ENCODE measurements at places on chromosomes 4 and X. TPM values are rescaled to one million over a fixed set of nuclear protein-coding genes. Genes with fewer than 3 reads are reported as not detected.

- H3K27me3 ChIP-seq: no peaks in the 10 kb centered on the region
- no peaks in the 10 kb centered on the region for H3K36me3 ChIP-seq
- no peak overlapping the region for H3K27ac ChIP-seq
- H3K4me3 ChIP-seq: no peak overlapping the region
- H3K4me1 ChIP-seq: peaks cover 8% of the 10 kb centered on the region
Observed at GRCh38 chr4:13160920-13161319, 323.2 kb downstream of the RAB28 start.

- H3K27me3 ChIP-seq: no peaks in the 10 kb centered on the region
- peak overlapping the region; percentile 60 for H3K4me3 ChIP-seq
- DNase-seq: no peak
- no peaks in the 10 kb centered on the region for H3K36me3 ChIP-seq
Observed at GRCh38 chr4:95050980-95051701, 293.4 kb downstream of the BMPR1B start.

GRCh38 chr4:148574911-148575310, 132.7 kb upstream of the NR3C2 start:
- no peaks in the 10 kb centered on the region for H3K4me1 ChIP-seq
- DNase-seq: no peak
- no peak overlapping the region for H3K27ac ChIP-seq
- no peaks in the 10 kb centered on the region for H3K27me3 ChIP-seq
- H3K4me3 ChIP-seq: no peak overlapping the region

DNA sequence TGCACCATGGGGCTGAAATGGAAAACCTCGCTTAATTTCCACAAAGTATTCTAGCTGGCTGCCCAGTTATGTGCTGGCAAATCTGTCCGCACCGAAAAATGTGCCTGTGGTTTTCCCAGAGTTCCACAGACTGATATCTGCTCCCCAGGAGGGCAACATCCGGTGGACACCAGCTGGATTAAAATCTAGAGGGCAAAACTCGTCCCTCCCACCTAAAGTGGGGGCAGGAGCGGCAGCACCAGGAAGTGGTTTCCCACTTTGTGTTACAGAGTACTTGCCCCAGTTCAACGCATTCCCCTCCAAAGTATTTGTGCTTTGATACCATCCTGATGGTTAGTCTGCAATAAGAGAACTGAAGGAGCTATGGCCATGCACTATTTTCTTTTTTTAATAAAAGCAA, 187.6 kb downstream of the TSPAN5 start:
- H3K27ac ChIP-seq: no peak overlapping the region
- H3K4me1 ChIP-seq: peaks cover 12% of the 10 kb centered on the region
- H3K4me3 ChIP-seq: no peak overlapping the region
- no peak for DNase-seq
- no peaks in the 10 kb centered on the region for H3K36me3 ChIP-seq

- peaks cover 2% of the 10 kb centered on the region for H3K36me3 ChIP-seq
- no peaks in the 10 kb centered on the region for H3K27me3 ChIP-seq
- no peaks in the 10 kb centered on the region for H3K4me1 ChIP-seq
Observed at GRCh38 chr4:169640261-169640870, 20.0 kb downstream of the CLCN3 start.

- H3K36me3 ChIP-seq: no peaks in the 10 kb centered on the region
- H3K4me3 ChIP-seq: no peak overlapping the region
- no peak for DNase-seq
- no peak overlapping the region for H3K27ac ChIP-seq
Observed at GRCh38 chrX:14356401-14356800, 172.9 kb upstream of the GLRA2 start.

DNA sequence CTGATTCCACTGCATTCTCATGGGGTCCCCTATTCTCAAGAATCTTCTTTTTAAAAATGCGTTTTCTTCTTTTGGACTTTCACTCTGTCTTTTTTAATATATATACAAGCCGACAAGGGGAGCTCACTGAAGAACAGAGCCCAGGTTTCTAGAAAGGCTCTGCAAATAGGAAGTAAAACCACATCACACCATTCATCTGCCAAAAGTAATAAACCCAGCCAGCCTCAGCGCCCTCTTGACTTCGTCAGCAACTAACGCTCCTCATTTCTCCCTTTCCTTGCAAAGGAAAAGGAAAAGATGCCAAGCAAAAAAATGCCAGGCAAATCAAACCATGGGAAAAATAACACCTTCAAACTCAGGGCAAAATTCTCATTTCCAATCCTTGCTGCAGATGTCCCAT, 136.4 kb downstream of the HHIP start:
- H3K4me3 ChIP-seq: no peak overlapping the region
- no peak overlapping the region for H3K27ac ChIP-seq
- no peaks in the 10 kb centered on the region for H3K27me3 ChIP-seq

DNA sequence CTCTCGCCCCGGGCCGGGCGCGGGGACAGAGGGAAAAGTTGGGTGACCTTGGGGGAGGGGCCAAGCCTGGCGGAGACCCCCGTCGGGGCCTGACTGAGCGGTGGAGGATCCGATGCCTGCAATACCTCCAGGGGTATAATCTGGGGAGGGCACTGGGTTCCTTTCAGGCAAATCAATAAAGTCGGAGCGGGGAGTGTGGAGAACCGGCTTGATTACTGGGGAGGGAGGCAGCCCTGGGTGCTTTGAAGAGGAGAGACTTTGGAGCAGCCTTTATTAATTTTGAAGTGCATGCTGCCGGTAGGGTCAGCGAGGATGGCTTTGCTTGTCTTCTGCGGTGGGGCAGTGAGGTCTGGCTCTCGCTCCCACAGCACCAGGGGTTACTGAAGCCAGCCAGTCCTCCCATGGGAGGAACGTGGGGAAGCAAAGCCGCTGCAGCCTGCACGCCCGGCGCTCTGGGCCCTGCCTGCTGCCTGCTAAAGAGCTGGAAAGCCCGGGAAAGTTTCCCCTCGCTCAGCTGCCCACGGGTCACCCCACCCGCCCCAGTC, 403 bp upstream of the LGI2 start:
- H3K4me1 ChIP-seq: peaks cover 4% of the 10 kb centered on the region
- peak overlapping the region; percentile 74 for H3K4me3 ChIP-seq
- no peaks in the 10 kb centered on the region for H3K27me3 ChIP-seq
- H3K36me3 ChIP-seq: no peaks in the 10 kb centered on the region

- peaks cover 8% of the 10 kb centered on the region for H3K4me1 ChIP-seq
- no peak overlapping the region for H3K4me3 ChIP-seq
- H3K27me3 ChIP-seq: no peaks in the 10 kb centered on the region
- no peaks in the 10 kb centered on the region for H3K36me3 ChIP-seq
- H3K27ac ChIP-seq: no peak overlapping the region
- DNase-seq: no peak
Observed at GRCh38 chr4:52840531-52841370, 21.4 kb upstream of the RASL11B start.

DNA sequence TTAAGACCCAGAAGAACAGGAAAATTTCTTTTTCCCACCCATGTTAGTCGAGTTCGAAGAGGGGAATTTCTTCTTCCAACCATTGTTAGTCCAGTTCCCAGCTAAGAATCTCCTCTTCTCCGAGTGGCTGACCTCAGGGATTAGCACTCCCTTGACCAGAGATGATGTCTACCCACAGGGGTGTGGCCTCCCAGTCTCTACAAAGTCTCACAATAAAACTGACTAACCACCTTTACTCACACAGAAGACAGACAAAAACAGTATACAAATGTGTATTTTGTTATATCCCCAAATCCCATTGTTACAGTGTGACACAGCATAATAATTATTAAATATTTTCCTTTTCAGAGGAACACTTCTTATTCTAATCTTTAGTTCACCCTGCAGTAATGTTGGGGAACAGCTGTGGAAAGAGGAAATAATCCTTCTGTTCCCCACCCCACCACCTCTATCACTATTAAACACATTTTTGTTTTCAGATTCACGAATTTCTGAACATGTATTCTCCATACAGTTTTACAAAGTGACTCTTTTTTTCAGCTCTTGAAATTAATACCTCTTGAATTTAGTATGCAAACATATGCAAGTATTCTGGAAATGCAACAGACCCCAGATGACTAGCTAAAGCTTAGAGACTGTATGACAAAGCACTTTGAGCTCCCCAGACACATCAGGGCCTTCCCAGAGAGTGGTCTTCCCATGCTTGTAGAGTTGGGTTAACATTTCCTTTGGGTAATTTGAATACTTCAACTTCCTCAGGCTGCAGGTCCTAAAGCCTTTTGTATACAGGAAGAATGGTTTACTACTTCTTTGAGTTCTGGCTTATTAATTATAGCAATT, 62.5 kb upstream of the NFKB1 start:
- no peaks in the 10 kb centered on the region for H3K27me3 ChIP-seq
- H3K36me3 ChIP-seq: no peaks in the 10 kb centered on the region
- H3K4me3 ChIP-seq: no peak overlapping the region
- no peak for DNase-seq
- no peaks in the 10 kb centered on the region for H3K4me1 ChIP-seq

- no peaks in the 10 kb centered on the region for H3K4me1 ChIP-seq
- no peaks in the 10 kb centered on the region for H3K27me3 ChIP-seq
- DNase-seq: no peak
- no peak overlapping the region for H3K27ac ChIP-seq
- H3K4me3 ChIP-seq: no peak overlapping the region
- H3K36me3 ChIP-seq: no peaks in the 10 kb centered on the region
Observed at GRCh38 chr4:164482758-164483157, 271.2 kb upstream of the SMIM31 start.

- no peak overlapping the region for H3K4me3 ChIP-seq
- no peaks in the 10 kb centered on the region for H3K27me3 ChIP-seq
- H3K4me1 ChIP-seq: no peaks in the 10 kb centered on the region
- no peak overlapping the region for H3K27ac ChIP-seq
- no peak for DNase-seq
- H3K36me3 ChIP-seq: no peaks in the 10 kb centered on the region
Observed at GRCh38 chr4:8553991-8554405, 26.2 kb upstream of the GPR78 start.

DNA sequence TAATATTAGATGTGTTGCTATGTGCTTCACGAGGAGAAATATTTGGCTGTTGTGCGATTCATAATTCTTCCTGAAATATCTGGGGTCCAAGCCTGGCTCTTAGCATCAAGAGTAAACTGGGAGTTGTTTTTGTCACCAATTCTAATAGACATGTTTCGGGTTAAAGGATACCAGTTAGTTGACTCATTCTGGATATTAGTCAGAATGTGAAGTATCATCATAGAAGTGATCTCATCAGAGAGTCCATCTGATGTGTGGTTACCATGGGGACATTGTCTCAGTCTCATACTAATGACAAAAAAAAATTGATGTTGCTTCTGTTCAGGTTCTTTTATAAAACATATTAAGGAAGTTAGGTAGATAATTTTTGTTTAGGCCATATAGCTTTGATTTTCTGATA, 57.2 kb upstream of the MTMR1 start:
- no peak for DNase-seq
- no peak overlapping the region for H3K4me3 ChIP-seq
- H3K27ac ChIP-seq: no peak overlapping the region
- H3K27me3 ChIP-seq: no peaks in the 10 kb centered on the region
- H3K36me3 ChIP-seq: peaks cover 4% of the 10 kb centered on the region

- no peak overlapping the region for H3K27ac ChIP-seq
- DNase-seq: no peak
- no peak overlapping the region for H3K4me3 ChIP-seq
- H3K36me3 ChIP-seq: no peaks in the 10 kb centered on the region
- no peaks in the 10 kb centered on the region for H3K27me3 ChIP-seq
Observed at GRCh38 chrX:94545722-94546121, 871.7 kb downstream of the FAM133A start.

GRCh38 chr4:174538123-174538875, 16.0 kb upstream of the HPGD start:
- no peaks in the 10 kb centered on the region for H3K36me3 ChIP-seq
- no peaks in the 10 kb centered on the region for H3K27me3 ChIP-seq
- H3K4me1 ChIP-seq: no peaks in the 10 kb centered on the region
- DNase-seq: no peak
- H3K4me3 ChIP-seq: no peak overlapping the region
- H3K27ac ChIP-seq: no peak overlapping the region

DNA sequence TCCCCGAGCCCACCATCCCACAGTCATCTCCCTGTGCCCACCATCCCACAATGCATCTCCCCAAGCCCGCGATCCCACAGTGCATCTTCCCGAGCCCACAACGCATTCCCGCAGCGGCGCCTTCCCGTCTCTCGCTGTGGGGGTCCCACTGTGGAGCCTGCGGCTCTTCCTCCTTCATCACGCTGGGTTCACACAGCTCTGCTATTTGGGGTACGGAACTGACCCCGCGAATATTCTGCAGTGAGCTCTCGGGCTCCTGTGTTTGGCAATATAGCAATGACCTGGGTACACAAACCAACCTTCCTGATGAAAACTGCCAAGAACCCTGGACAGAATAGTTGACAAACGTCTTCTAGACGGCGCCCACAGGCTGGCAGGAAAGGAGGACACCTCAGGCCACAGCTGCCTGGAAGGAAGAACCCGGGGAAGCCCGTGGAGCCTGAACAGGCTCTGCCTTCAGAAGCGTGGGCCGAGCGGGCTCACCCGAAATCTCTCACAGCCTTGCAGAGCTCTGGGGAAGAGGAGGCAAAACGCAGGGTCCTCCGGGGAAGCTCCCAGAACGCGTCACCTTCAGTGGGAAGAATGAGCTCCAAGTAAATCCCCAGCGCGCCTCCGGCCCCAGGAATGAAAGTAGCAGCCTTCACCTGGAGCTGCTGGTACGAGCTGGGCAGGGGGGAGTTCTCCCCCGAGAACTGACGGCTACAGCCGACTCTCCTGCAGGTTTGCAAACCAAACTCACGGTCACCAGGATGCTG, 22.9 kb downstream of the PPP2R3B start:
- no peaks in the 10 kb centered on the region for H3K27me3 ChIP-seq
- H3K4me3 ChIP-seq: no peak overlapping the region
- no peak for DNase-seq
- H3K27ac ChIP-seq: no peak overlapping the region
- H3K4me1 ChIP-seq: no peaks in the 10 kb centered on the region
- H3K36me3 ChIP-seq: peaks cover 8% of the 10 kb centered on the region

DNA sequence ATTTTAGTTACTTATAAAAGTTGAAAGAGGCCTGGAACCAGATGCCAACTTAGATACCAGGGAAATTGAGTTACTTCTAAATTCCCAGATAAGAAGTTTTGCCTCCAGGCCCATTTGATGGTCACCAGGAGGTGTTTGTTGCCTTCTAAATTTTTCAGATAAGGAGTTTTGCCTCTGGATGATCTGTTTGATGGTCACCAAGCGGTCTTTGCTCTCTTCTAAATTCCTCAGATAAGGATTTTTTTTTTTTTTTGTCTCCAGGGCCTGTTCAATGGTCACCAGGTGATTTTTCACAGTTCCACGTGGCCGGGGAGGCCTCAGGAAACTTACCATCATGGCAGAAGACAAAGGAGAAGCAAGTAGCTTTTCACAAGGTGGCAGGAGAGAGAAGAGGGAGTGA, 66.5 kb downstream of the FAM9B start:
- no peak overlapping the region for H3K4me3 ChIP-seq
- H3K27ac ChIP-seq: no peak overlapping the region
- no peak for DNase-seq

- no peak overlapping the region for H3K27ac ChIP-seq
- H3K36me3 ChIP-seq: no peaks in the 10 kb centered on the region
- no peak for DNase-seq
- H3K27me3 ChIP-seq: no peaks in the 10 kb centered on the region
Observed at GRCh38 chr4:105350859-105351490, 122.9 kb downstream of the PPA2 start.

Gene SRPX2
- 60.7 TPM for total RNA-seq

Gene BTK
- 7.7 TPM for total RNA-seq

Gene SSX4
- not detected for total RNA-seq

Gene CPE
- total RNA-seq: 458 TPM

Gene SPINK2
- total RNA-seq: not detected

Gene UGT8
- total RNA-seq: 2.3 TPM

Gene F11
- not detected for total RNA-seq
